A549 treated with RU486 at 1 μM for 4 hours (cell line): ENCODE measurements at places on chromosomes 12 and 14. TPM values are rescaled to one million over a fixed set of nuclear protein-coding genes. Genes with fewer than 3 reads are reported as not detected.

CLEC4A gene
- 0.19 to 0.20 TPM in 2 of 5 replicates, not detected in the others for total RNA-seq

KRT6C gene
- not detected in 5 replicates for total RNA-seq

MAPK1IP1L gene
- 103 to 120 TPM (median 114 TPM) in 5 replicates for total RNA-seq

NRL gene
- total RNA-seq: 0.72 to 1.2 TPM (median 0.80 TPM) in 5 replicates

DHH gene
- total RNA-seq: not detected in 5 replicates

CLEC4C gene
- total RNA-seq: not detected in 5 replicates

NOVA1 gene
- total RNA-seq: 4.6 to 5.4 TPM (median 5.3 TPM) in 5 replicates

FAM90A1 gene
- total RNA-seq: 0.07 to 0.08 TPM (median 0.08 TPM) in 3 of 5 replicates, not detected in the others

TIMELESS gene
- 33.4 to 39.1 TPM (median 36.7 TPM) in 5 replicates for total RNA-seq
